CD8-positive, alpha-beta T cell (primary cell): ENCODE measurements at places on chromosomes 6 and 20.

DNA sequence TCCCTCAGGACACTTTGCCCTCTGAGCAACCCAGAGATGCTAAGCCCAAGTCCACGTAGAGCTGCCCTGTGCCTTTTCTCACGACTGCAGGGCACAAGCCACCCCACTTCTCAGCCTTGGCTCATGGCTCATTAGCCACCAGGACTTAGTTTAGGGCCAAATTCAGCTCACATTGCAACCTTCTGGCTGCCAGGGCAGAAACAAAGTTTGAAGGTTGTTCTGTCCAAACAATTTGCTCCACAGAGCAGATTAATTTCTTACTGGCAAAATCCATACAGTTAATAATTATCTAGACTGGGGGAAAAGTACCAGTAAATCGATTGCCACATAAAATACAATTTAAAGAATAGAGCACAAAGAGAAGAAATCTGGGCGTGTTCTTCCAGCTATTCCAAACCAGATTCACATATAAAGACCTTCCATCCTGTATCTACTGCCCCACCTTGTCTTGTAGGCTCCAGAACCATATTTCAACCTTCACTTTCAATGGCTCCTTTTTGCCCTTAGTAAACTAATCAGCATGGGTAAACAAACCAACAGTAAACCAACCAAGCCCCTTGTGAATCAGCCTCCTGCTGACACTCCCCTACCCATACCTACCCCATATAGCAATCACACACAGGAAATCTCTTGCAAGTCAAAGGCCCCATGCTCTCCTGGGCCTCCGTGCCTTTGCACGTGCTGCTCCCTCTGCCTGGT is 101.9 kb downstream of the QRSL1 start:
- no peak for DNase-seq

GRCh38 chr6:7314414-7314813 is 1.4 kb upstream of the SSR1 start:
- DNase-seq = no peak

GRCh38 chr6:161181121-161181520 is 92.7 kb downstream of the AGPAT4 start:
- no peak for DNase-seq

DNA sequence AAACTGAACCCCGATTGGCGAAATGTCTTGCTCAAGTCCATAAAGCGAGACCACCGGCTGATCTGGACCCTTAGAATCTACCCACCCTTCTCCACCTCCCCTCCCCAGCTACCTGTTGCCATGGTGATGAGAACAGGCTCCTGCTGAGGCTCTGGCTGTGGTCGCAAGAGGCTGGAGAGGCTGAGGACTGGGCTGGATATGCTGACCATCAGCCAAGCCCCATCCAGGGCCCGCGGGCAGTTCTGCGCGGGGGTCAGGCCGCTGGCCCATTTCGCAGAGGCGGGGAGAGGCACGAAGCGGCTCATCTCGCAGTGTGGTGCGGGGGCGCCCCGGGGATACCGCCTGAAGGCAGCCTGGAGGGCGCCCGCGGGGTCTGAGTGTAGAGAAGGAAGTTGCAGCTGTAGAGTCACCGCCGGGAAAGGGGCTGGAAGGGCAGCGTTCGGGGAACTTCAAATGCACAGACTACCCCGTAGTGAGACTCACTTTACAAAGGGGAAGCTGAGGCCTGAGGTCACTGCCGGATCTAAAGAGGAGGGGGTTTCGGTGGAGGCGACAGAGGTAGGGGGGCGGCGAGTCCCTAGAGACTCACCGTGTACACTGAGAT is 671 bp downstream of the TAPBP start:
- DNase-seq = peak; percentile 61

GRCh38 chr6:44049989-44050871 is 77.0 kb downstream of the MRPL14 start:
- DNase-seq = no peak

DNA sequence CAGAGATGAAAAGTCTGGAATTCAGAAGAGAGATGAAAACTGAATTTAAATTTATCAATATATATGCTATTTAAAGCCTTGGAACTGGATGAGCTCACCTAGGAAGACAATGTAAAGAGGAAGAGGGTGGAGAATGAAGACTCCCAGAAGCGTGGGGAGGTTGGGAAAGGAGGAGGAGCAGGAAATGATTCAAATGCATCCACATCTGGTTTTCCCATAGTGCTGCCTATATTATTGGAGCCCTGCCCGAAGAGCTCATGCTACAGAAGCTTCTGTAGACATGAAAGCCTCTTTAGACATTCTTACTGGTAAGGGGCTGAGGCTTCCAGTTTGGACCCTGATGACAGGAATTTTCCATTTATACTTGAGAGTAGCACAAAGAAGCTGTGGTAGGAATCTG is 19.2 kb downstream of the PDE7B start:
- no peak for DNase-seq

GRCh38 chr6:27156874-27157458 is 90.5 kb upstream of the PRSS16 start:
- no peak for DNase-seq

- DNase-seq = no peak
These were observed 15.5 kb downstream of the MYBL2 start for GRCh38 chr20:43682446-43682845.
